Gastrocnemius medialis (tissue), 4 donors: ENCODE measurements at places on chromosomes 11 and 22. TPM values are rescaled to one million over a fixed set of nuclear protein-coding genes. Genes with fewer than 3 reads are reported as not detected.

- no peak for DNase-seq
- H3K4me1 ChIP-seq: no peaks in the 10 kb centered on the region
- no peak overlapping the region for H3K4me3 ChIP-seq
- H3K36me3 ChIP-seq: no peaks in the 10 kb centered on the region
- no peak overlapping the region for H3K27ac ChIP-seq
Observed at GRCh38 chr11:120622189-120622875, 110.8 kb downstream of the GRIK4 start.

The TMEM80 gene
- total RNA-seq: 10.6 TPM

The OR52B2 gene
- total RNA-seq: not detected

The KCNQ1 gene
- total RNA-seq: 0.59 TPM
